ENCODE measurements at places on chromosomes 5 and 9.

- no peak for DNase-seq
Observed at GRCh38 chr5:6454628-6455053, 6.0 kb downstream of the UBE2QL1 start.

DNA sequence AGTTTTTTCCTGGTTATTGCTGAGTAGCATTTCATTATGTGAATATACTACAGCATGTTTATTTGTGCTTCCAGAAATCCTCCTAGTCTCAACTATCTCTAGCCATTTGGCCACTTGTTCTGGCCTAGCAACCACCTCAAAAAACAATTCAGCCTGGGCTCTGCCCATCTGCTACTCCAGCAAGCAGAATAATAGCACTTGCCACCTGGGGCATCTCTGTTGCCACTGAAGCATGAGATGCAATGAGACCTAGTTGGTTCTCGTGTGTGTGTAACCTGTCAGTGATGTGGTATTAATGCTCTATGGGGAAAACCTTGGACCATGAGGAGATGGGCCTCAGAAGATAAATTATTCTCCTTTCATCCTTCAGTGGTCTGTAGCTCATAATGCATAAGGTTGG lies 129.5 kb downstream of the RNF180 start:
- peak; percentile 25 for DNase-seq

- no peak for DNase-seq
Observed at GRCh38 chr9:131690941-131691573, 48.8 kb downstream of the RAPGEF1 start.

DNA sequence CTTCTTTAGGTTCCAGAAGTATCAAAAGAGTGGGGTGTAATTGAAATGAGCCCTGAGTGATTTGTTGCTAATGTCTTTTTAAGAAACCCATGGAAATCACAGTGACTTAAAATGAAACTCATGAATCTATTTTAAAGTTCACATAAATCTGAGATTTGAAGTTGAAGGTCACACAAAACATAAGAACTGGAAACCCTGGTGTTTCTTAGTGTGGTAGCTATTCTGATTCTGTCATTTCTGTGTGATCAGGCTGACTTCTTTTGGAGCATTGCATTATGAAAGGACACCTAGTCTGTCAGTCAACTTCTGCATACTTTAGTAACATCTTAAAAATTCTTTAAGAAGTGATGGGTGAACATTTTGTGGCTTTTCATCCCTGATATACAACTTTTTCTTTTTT lies 448.8 kb downstream of the TLE4 start:
- no peak for DNase-seq

GRCh38 chr5:96879665-96880064 lies 3.4 kb downstream of the ERAP2 start:
- no peak for DNase-seq
